ENCODE measurements at places on chromosomes 1 and 21.

GRCh38 chr1:208060215-208060869 is 149.4 kb upstream of the CD34 start:
- H3K27ac ChIP-seq, result no peak overlapping the region
- no peaks in the 10 kb centered on the region for H3K36me3 ChIP-seq
- no peak for DNase-seq
- peaks cover 4% of the 10 kb centered on the region for H3K27me3 ChIP-seq
- no peaks in the 10 kb centered on the region for H3K4me1 ChIP-seq

- no peak for DNase-seq
- H3K36me3 ChIP-seq, result no peaks in the 10 kb centered on the region
- no peak overlapping the region for H3K27ac ChIP-seq
- no peaks in the 10 kb centered on the region for H3K4me1 ChIP-seq
- H3K27me3 ChIP-seq, result no peaks in the 10 kb centered on the region
Observed at GRCh38 chr21:39597595-39597994, 15.1 kb upstream of the B3GALT5 start.

- peaks cover 10% of the 10 kb centered on the region for H3K4me1 ChIP-seq
- DNase-seq, result no peak
- no peak overlapping the region for H3K27ac ChIP-seq
- H3K4me3 ChIP-seq, result no peak overlapping the region
- peaks cover 7% of the 10 kb centered on the region for H3K36me3 ChIP-seq
Observed at GRCh38 chr21:43321111-43321510, 105.8 kb downstream of the SIK1 start.

DNA sequence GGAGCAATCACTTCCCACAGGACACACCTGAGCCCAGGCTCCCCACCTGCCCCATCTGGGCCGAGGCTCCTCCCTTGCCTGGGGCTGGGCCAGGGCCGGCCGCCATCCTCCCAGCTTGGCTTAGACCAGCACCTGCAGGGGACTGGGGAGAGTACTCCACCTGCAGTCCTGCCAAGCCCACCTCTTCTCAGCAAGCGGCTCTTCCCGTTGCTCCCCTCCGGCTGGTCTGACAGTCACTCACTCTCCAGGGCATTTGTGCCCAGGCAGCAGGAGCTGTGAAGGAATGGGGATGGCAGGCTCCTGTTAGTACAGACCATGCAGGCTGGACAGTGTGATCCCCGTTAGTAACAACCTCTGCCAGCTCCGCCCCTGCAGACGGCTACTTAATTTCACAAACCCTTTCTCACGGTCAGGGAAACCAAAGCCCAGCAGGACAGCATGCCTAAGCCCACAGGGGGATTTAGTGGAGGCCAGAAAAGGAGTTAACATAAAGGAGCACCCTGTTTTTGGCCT is at the start of gene FYB2:
TSS of gene FYB2 (minus strand) at position 18 of the 513 bp plus-strand sequence. CDS start 114 bp downstream, outside the sequence.
- H3K4me3 ChIP-seq, result no peak within 1 kb of the TSS
- no peaks in the 10 kb centered on the region for H3K4me1 ChIP-seq
- peaks cover 6% of the 10 kb centered on the region for H3K27me3 ChIP-seq
- no peaks in the 10 kb centered on the region for H3K36me3 ChIP-seq
- no peak within 1 kb of the TSS for H3K27ac ChIP-seq
- no peak for DNase-seq

DNA sequence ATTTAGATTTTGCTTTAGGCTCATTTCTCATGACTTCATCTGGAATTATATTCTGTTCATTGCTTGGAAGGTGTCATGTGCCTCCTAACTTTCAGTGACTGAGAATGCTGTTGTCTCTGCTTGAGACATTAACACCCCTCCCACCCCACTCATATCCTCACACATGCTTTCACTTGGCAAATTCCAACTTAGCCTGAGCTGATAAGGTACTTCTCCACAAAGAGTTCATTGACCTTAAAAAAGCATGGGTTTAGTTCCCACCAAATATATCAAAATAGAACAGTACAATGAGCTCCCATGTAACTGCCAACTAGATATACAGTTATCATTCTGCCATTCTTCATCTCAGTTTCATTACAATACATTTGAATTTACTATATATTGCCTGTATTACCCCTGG is 576.5 kb upstream of the ADGRL2 start:
- H3K27ac ChIP-seq, result no peak overlapping the region
- DNase-seq, result no peak
- no peak overlapping the region for H3K4me3 ChIP-seq
- H3K36me3 ChIP-seq, result no peaks in the 10 kb centered on the region
- no peaks in the 10 kb centered on the region for H3K4me1 ChIP-seq

GRCh38 chr1:47405697-47406096 is 10.4 kb upstream of the FOXE3 start:
- no peak for DNase-seq
- H3K27ac ChIP-seq, result no peak overlapping the region
- H3K4me3 ChIP-seq, result no peak overlapping the region

DNA sequence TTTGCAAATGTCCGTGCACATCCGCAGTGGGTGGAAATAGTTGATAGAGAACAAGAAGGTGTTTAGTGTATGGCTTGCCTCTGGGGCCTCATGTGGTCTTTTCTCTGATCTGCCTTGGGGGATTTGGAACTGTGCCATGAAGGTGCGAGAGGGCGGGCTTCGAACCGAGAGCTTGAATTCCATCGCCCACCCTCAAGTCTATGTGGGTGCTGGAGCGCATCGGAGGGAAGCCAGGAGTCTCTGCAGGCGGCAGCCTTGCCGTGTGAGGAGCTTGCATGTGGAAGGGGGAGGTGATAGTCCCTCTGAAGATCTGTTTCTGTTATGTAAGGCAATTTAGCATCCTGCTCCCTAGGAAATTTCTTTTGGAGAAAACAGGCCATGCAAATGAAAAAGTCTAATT is 119.6 kb downstream of the HUNK start:
- no peaks in the 10 kb centered on the region for H3K36me3 ChIP-seq
- H3K4me1 ChIP-seq, result no peaks in the 10 kb centered on the region
- no peak for DNase-seq
- H3K27me3 ChIP-seq, result peaks cover 4% of the 10 kb centered on the region

- no peak overlapping the region for H3K27ac ChIP-seq
- H3K27me3 ChIP-seq, result no peaks in the 10 kb centered on the region
- H3K36me3 ChIP-seq, result no peaks in the 10 kb centered on the region
- H3K4me3 ChIP-seq, result no peak overlapping the region
Observed at GRCh38 chr1:228185641-228185965, 20.0 kb downstream of the IBA57 start.

- no peak for DNase-seq
- no peaks in the 10 kb centered on the region for H3K27me3 ChIP-seq
- H3K36me3 ChIP-seq, result no peaks in the 10 kb centered on the region
- no peaks in the 10 kb centered on the region for H3K4me1 ChIP-seq
Observed at GRCh38 chr21:40436261-40436660, 410.7 kb downstream of the DSCAM start.

GRCh38 chr1:202074985-202075384 is 47.7 kb upstream of the GPR37L1 start:
- H3K4me1 ChIP-seq, result peaks cover 6% of the 10 kb centered on the region
- H3K36me3 ChIP-seq, result no peaks in the 10 kb centered on the region
- H3K4me3 ChIP-seq, result no peak overlapping the region

All from activated naive CD8-positive, alpha-beta T cell treated with anti-CD3 and anti-CD28 coated beads, Interleukin-2, amount 10 ng/mL, durations not matched to agents 7 days and 5 days (primary cell).